Mesenchymal stem cell (in vitro differentiated cells and primary cell): ENCODE measurements at places on chromosomes 4 and X.
A peak's percentile ranks its signal among the peaks of the same experiment; 100 is the strongest.

- DNase-seq: no peak
These were observed 100.7 kb downstream of the PDGFC start for GRCh38 chr4:156870861-156871260.

DNA sequence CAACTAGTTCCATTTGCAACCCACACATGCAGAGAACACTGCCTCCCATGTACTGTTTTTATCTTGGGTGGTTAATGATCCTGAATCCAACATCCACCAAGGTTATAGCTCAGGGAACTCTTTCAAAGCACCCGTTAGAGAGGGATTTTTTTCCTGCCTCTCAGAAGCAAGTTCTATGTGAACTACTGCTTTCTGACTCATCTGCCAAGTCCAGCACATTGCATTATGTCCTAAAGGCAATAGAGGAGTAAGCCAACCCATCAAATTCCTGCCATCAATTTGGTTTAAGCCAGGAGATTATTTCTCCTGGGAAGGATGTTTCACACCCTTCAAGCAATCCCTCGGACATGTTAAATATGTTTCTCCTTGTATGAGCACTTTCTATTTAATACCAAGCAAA, 334.5 kb downstream of the GASK1B start:
- DNase-seq: no peak

GRCh38 chr4:166078955-166079354, 205.9 kb downstream of the TLL1 start:
- DNase-seq: peak; percentile 11

DNA sequence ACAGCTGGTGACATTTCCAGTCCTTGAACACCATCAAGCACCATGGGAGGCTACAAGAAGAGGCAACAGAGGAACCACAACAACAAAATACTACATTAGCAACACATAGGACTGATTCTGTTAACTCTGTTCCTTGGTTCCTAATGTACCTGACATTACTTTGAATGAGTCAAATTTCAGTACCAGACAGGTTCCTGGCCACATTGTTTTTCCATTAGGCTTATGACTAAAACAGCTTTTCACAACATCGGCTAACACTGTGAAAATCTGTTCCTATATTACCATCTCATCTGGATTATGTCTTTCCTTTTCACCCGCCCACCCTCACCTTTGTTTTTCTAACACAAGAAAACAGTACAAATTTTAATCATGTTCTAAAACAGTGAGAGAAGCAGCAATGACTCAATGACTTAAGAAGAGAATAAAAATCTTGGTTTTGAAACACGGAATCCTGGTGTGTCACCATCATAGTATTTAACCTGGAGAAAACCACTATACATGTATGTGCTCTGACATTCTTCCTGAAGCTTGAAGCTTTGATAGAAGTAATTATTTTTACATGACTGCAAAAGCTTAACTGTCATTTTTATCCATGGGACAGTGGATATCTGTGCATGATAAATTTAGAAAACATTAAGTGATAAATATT, 143.9 kb downstream of the SCFD2 start:
- DNase-seq: no peak

DNA sequence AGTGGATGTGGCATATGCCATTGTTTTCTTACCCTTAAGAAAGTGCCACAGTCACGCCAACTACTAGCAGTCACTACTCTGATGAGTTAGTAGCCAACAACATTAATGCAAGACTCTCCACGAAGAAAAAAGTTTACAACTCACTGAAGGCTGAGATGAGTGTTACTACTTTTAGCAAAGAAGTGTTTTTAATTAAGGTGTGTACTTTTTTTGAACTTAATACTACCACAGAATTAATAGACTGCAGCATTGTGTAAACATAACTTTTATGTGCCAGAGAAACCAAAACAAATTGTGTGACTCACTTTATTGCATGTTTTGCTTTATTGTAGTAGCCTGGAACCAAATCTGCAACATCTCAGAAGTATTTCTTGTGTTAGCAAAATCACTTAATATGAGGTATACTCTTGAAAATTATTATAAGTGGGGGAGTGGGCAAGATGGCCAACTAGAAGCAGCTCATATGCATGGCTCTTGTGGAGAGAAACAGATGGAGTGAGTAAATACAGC, 2.2 kb upstream of the UGT2B4 start:
- DNase-seq: peak; percentile 8

GRCh38 chr4:122542411-122543236, 78.2 kb downstream of the IL21 start:
- peak; percentile 79 for DNase-seq

GRCh38 chr4:73275318-73275654, 16.7 kb upstream of the ANKRD17 start:
- no peak for DNase-seq

DNA sequence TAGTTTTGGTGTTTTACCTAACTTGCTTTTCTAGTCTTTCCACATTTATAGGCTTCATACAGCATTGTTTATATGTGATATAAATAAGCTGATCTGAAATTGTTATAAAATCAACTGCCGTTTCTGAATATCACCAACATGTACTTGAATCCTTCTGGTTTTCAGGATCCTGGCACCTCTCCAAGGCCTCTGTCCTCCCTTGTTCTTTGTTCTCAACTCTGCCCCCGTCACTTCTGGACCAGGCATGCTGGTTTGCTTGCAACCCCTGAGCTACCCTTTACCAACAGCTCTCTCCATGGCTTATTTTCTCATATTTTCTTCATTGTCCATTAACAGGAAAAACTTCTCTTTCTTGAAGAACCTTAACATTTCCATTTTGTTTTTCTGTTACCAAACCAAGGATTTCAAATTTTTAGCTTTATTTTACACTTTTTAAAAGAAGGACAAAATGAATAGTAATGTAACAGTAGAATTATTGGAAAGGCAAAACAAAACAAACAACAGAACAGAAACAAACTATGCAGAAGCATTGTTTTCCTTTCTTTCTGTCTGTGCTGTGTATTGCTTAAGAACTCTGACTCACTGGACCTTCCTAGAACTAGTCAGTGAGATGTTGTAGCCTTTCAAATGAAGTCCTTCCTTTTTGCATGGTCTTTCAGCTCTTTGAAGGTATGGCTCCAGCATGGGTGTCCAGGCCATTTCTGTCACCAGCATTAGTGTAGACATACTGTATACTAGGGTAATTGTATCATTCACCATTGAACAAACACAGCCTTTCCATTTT, 44.8 kb downstream of the BANK1 start:
- DNase-seq: peak; percentile 75

GRCh38 chr4:102759831-102760644, 730 bp downstream of the MANBA start:
- peak; percentile 90 for DNase-seq

DNA sequence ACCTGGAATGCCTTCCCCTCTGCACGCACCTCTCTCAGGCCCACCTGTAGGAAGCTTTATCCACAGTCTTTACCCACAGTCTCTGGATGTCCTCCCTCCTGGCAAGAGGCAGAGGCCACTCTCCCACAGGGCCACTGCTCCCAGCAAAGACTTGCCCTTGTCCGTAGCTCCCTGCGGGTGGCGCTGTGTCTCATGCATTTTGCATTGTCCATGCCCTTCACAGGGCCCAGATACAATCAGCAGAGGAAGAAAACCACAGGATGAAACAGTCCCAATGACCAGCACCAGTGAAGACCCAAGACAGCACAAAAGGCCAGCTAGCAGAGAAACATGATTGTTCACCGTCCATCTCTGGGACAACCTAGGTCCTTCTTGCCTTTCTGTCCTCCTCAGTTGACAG, 2.1 kb upstream of the NSG1 start:
- peak; percentile 68 for DNase-seq
